ENCODE measurements at places on chromosomes 2 and 18. TPM values are rescaled to one million over a fixed set of nuclear protein-coding genes. Genes with fewer than 3 reads are reported as not detected.
A peak's percentile ranks its signal among the peaks of the same experiment; 100 is the strongest.

GRCh38 chr2:200222791-200223190 lies 83.7 kb upstream of the SPATS2L start:
- DNase-seq, result no peak

- DNase-seq, result no peak
Measured at GRCh38 chr2:237603718-237604362, 13.3 kb upstream of the RAB17 start.

OTOS gene
- not detected for polyA plus RNA-seq

DNA sequence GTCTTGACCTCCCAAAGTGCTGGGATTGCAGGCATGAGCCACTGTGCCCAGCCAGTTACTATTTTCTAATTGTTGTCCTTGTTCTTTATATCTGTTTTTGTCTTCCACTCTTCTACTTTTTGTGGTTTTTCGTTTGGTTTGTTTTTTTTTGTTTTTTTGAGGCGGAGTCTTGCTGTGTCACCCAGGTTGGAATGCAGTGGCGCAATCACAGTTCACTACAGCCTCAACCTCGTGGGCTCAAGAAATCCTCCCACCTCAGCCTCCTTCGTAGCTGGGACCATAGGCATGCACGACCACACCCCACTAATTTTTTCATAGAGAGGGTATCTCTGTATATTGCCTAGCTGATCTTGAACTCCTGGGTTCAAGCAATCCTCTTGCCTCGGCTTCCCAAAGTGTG lies 100.7 kb downstream of the EHBP1 start:
- no peak for DNase-seq

KRTCAP3 gene
- polyA plus RNA-seq, result 6.5 TPM

DNA sequence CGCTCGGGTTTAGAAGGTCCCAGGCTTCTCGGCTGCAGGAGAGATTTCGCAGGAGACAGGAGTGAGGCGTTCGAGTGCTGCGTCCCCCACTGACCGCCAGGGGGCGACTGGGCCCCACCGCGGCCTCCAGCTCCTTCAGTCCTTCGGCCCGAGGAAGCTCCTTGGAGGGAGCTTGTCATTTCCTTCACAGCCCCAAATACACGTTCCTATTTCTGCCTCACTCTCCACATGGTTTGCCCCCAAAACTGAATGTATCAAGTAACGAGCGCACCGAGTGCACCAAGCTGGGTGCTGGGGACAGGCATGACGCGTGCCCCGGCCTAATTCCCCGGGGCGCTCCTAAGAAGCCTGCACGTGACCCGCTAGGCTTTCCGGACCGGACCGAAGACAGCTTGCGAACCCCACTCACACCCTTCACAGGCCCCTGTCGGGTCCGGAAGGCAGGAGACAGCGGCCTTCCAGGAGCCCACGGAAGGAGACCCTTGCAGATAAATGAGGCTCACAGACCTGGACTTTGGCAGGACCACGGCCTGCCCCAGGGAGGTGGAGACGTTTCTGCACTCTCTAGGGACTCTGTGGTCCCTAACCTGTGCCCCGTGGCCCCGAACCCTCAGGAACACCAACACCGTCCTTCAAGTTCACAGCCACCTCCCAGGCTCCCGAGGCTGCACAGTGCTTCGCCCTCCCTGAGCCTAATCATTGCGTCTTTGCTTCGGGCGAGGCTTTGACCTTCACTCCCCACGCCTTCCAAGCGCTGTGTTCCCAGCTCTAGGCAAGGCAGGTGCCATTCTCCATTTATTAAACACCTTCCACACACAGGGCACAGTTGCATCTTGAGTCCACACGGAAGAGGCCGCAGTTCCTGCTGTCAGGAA lies 13.0 kb upstream of the FAHD2A start:
- peak; percentile 21 for DNase-seq

MSTN gene
- 2.2 TPM for polyA plus RNA-seq

GRCh38 chr2:10238991-10239485 lies 63.7 kb upstream of the HPCAL1 start:
- no peak for DNase-seq

DNA sequence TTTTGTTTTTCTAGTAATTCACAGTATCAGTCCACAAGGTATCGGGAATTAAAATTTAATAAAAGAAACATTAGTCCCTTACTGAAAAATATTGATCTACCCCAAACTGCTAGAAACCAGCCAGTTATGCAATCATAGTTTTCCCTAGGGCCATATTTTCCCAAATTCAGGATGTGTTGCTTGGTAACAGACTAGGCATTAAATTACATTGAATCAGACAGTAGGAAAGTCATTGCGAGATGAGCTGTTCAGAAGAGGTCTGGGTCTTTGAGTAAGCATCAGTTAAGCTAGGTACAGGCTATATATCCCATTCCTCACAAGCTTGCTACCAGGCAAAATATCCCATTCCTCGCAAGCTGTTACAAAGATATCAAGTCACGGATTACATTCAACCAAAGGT lies 123.0 kb upstream of the CCDC150 start:
- no peak for DNase-seq

- no peak for DNase-seq
Measured at GRCh38 chr2:48760826-48761225, 5.3 kb upstream of the LHCGR start.

NEB gene
- polyA plus RNA-seq, result 11.1 TPM

GRCh38 chr2:165573534-165574461 lies 104.3 kb downstream of the CSRNP3 start:
- peak; percentile 68 for DNase-seq
